Stimulated activated CD4-positive, alpha-beta T cell treated with anti-CD3 and anti-CD28 coated beads, TNF-alpha, amount 100 ng/mL, for 1 hour (primary cell): ENCODE measurements at places on chromosomes 5 and 9.

DNA sequence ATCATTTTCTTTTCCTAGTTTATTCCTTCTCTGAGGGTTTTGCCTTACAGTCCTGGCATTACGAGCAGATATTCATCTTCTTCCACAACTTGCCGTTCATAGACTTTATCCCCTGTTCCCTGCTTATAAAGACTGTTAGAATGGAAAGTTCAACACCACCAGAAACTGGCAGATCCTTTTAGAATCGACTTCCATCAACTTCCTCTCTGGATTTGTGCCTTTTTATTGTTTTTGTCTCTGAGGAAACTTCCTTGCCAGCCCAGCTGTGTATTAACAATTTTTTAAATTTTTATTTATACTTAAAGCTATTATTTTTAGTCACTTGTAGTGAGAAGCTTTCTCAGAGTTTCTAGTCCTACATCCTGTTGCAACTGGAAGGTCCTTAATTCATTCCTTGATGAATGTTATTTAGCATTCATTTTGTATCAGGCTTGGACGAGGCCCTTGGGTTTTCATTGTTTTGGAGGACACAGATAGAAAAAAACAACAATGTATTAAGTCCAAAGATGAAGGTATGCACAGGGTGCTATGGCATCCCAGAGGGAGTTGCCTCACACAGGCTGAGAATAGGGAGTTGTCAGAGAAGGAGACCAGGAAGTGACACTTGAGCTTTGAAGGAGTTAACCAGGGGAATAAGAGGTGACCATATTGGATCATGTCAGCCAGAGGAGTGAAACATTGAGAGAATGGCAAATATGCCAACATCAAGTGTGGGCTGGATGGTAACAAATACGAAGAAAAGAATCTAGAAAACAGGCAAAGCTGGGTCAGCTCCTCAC is 81.3 kb downstream of the ADAMTSL1 start:
- no peak for DNase-seq

DNA sequence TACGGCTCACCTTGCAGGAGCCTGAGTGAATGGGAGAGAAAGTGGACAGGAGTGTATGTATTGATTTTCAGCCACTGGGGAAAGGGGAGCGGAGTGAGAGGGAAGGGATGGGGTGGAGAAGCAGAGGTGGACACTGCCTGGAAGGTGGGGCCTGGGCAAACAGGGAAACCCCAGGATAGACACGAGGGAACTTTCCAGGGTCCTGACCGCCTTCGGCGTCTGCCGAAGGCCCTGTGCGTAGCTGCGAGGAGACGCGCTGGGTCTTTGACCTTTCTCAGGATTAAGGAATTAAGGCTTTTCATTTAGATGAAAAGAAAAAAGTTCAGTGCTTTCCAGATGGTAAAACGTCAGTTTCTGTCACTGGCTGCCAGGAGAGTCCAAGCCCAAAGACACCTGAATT is 134.6 kb upstream of the RAPGEF1 start:
- no peak for DNase-seq

DNA sequence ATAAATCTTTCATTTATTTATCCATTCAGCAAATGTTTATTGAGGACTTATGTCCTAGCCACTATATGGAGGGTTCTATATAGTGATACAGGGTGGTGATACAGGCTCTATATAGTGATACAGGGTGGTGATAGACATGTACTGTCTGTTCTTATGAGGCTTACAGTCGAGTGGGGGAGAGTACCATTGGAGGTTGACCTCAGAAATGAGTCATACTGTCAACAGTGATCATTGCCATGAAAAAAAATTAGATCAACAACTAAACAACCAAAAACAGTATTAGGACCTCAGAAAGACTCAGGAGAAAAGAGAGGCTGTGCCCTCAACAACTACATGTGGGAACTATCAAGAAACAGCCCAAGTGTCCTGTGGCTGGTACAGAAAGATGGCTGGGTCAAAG is 22.0 kb downstream of the PAPPA start:
- DNase-seq, result no peak

- DNase-seq, result no peak
Observed at GRCh38 chr9:107707915-107708441, 218.4 kb upstream of the KLF4 start.

DNA sequence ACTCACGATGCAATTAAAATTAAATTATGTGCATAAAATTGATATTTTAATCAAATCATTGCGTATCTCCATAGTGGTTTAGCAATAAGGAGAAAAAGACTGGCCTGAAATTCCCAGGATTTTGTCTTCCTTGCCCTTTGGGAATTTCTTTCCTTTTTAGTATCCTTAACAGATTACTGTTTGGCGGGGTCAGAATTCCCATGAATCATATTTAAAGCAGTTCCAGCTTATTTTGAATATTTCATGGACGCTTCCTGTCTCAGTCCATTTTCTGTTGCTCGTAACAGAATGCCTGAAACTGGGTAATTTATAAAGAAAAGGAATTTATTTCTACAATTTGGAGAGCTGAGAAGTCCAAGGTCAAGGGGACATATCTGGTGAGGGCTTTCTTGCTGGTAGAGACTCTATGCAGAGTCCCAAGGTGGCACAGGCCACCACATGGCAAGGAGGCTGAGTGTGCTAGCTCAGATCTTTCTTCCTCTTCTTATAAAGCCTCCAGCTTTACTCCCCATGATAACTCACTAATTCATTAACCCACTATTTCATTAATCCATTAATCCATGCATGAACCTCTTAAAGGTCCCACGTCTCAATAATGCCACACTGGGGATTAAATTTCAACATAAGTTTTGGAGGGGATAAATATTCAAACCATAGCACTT is 37.8 kb downstream of the CDH6 start:
- no peak for DNase-seq

GRCh38 chr9:96559339-96559943 is 60.2 kb downstream of the CDC14B start:
- DNase-seq, result no peak

DNA sequence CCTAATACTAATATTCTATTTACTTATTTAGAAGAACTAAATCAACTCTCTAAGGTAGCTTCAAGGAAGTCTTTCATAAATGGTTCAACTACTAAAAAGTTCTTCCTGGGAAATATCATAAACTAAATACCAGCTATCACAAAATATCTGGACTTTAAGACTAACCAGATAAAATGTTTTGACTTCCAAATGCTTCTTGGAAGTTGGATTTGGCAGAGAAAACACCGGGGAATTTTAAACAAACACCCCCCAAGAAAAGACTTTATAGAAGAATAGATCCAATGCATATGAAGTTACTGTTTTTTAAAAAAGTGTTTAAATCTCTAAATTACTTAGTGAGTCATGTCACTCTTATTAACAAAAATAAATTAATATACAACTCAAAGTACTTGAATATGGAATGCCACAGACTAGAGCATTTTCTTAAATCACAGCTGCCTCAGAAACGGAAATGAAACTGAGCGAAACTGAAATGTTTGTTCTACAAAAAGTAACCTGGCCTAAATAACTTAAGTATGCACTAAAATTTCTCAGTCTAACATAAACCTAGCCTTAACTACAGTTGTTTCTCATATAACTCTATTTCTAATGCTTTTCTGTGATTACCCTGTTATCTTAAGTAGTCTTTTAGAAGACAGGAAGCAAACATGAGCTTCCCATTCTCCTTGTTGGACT is 6.8 kb downstream of the ABCA1 start:
- no peak for DNase-seq

GRCh38 chr5:179304466-179304865 is 40.8 kb downstream of the ADAMTS2 start:
- DNase-seq, result no peak

GRCh38 chr5:3999929-4000328 is 404.3 kb downstream of the IRX1 start:
- no peak for DNase-seq

DNA sequence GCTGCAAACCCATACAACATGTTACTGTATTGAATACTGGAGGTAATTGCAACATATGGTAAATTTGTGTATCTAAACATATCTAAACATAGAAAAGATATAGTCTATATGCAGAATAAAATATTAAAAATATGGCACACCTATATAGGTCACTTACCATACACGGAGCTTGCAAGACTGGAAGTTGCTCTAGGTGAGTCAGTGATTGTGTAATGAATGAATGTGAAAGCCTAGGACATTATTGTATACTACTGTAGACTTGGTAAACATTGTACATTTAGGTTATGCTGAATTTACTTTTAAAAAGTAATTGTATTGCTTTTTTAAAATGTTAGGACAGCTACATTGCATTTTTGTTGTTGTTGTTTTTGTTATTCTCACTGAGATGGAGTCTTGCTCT is 968.8 kb downstream of the TLE1 start:
- DNase-seq, result no peak

DNA sequence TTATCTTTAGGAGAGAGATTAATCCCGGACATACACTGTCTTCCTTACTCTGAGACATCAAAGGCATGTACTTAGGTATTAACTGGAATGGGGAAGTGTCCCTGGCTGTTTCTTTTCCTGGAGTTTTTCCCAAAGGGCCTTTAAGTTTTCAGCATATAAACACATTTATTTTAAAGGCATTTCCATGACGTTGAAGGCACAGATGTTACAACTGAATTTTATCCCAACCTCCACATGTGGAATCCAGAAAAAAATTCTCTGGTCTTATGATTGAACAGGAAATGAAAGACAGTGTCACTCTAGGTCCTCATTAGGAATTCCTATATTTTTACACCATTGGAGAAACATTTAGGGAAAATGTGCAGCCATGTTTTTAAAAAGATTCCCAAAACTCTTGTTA is 41.6 kb upstream of the SHOC1 start:
- no peak for DNase-seq
